ENCODE measurements at places on chromosomes 11 and 22.

DNA sequence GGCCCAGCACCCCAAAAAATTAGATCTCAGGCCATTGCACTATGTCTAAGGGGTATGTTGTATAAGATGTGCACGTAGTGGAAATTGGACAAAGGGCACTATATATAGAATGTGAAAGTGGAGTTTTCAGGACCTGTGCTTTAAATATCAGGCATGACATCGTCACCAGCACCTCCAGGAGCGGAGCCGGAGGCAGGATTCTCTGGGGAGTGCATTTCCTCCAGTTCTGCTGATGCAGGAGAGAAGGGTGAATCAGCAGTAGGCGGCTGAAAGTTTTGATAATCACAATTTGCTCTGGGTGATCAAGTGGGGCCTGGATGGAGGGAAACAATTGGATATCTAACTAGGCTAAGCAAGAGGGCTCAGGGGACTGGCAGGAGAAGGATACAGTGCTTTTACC, 69.1 kb upstream of the NTM start:
- no peak for DNase-seq

GRCh38 chr22:42283278-42284201, 13.1 kb upstream of the TCF20 start:
- no peak for DNase-seq

- peak; percentile 20 for DNase-seq
These were observed 19.3 kb downstream of the EIF3F start for GRCh38 chr11:8006349-8006977.

GRCh38 chr11:131618201-131618600, 247.8 kb downstream of the NTM start:
- no peak for DNase-seq

GRCh38 chr11:47192111-47192510, 5.9 kb upstream of the PACSIN3 start:
- no peak for DNase-seq

DNA sequence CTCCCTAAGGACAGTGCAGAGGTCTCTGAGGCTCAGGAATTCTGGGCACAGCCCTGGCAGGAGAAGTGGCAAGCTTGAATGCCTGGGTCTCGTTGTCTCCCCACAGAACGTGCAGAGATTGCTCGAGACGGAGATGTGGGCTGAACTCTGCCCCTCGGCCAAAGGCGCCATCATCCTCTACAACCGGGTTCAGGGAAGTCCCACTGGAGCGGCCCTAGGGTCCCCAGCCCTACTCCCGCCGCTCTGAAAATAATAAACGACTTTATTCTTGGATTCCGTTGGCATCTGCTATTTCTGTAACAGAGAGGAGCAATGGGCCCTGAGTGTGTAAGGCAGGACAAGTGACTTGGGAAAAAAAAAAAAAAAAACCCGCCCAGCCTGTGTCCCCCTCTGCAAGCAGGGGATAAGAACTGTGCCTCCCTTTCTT, 591 bp upstream of the DNAJC4 start:
- DNase-seq: no peak

- no peak for DNase-seq
These were observed 388.7 kb downstream of the MIAT start for GRCh38 chr22:27046086-27046485.

- no peak for DNase-seq
These were observed 2.8 kb downstream of the USH1C start for GRCh38 chr11:17541330-17541885.

DNA sequence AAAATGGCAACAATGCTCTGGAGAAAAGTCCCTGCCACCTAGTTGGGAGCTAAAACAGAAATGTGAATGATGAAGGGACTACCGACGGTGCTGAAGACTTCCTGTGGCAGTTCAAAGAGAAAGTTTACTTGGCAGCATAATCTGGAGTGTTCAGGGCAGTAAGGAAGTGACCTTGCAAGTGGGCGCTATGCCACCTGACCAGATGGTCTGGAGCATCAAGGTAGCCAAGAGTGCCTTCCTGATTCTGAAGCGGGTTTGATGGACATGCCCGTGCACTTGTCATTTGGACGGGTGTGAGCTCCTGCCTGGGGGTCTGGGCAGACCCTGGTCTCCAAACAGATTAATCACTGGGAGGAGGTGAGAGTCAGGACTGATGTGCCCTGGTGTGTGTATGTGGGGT, 1.8 kb upstream of the SNX19 start:
- DNase-seq: no peak

- DNase-seq: no peak
These were observed at the start of gene CCND1 for GRCh38 chr11:69640995-69641581. CCND1 (plus strand) TSS chr11:69641156; CDS start chr11:69641314, 158 bp downstream.

- no peak for DNase-seq
These were observed 490.3 kb upstream of the KIRREL3 start for GRCh38 chr11:127490896-127491295.

- no peak for DNase-seq
These were observed 30.6 kb downstream of the IGHMBP2 start for GRCh38 chr11:68934321-68934645.

Measured in stimulated activated CD4-positive, alpha-beta T cell treated with anti-CD3 and anti-CD28 coated beads, Interleukin-4, amount 100 ng/mL, for 48 hours (primary cell).